Left ventricle myocardium superior (tissue), 1 donor: ENCODE measurements at places on chromosomes 2 and 18.

GRCh38 chr2:17892770-17893534 is 14.5 kb downstream of the KCNS3 start:
- DNase-seq, result no peak

GRCh38 chr2:106694964-106695470 is 190.9 kb downstream of the ST6GAL2 start:
- DNase-seq, result no peak

DNA sequence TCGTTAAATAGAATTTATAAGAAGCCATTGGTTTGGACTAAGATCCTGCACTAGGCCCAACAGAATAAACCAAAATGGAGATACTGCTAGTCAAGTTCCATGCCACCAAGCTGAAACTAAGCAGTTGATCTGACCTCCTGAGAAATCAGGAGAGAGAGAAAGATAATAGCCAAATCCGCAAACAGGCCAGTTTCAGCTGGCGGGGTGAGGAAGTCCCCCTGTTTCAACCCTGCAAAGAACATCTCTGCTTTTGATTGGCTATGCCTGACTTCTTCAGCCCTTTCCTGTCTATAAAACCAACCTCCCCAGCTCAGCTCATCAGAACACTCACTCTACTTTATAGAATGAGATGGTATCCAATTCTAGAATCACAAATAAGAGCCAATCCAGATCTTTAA is 543.3 kb upstream of the ID2 start:
- no peak for DNase-seq

DNA sequence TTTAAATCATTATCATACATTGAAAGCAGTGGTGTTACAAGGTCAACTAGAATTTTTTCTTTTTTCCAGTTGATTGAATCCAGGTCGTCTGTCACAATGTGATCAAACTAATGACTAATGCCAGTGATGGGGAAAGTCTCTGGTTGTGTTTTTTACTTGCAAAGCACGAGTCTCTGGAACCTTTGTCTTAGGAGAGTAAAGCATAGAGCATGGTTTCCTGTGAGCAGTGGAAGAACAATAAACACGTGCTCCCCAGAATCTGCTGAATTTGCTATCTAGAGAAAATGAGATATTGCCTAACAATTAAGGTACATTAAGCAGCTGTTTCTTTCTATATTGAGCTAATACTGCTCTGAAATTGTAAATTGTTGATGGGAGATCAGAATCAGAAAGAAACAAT is 1332.4 kb upstream of the TMEFF2 start:
- DNase-seq, result no peak

- peak; percentile 51 for DNase-seq
Observed at GRCh38 chr2:133434959-133435668, 133.1 kb downstream of the NCKAP5 start.

GRCh38 chr2:181438261-181438660 is 18.9 kb upstream of the ITGA4 start:
- no peak for DNase-seq

GRCh38 chr2:156589381-156590079 is 153.4 kb downstream of the GPD2 start:
- no peak for DNase-seq

GRCh38 chr18:34659579-34660517 is 50.2 kb upstream of the DTNA start:
- peak; percentile 80 for DNase-seq

GRCh38 chr2:197077336-197077735 is 150.8 kb upstream of the PGAP1 start:
- no peak for DNase-seq

- DNase-seq, result no peak
Observed at GRCh38 chr2:3349211-3349693, 28.4 kb downstream of the EIPR1 start.

- DNase-seq, result no peak
Observed at GRCh38 chr2:23589220-23589647, 204.3 kb downstream of the KLHL29 start.

DNA sequence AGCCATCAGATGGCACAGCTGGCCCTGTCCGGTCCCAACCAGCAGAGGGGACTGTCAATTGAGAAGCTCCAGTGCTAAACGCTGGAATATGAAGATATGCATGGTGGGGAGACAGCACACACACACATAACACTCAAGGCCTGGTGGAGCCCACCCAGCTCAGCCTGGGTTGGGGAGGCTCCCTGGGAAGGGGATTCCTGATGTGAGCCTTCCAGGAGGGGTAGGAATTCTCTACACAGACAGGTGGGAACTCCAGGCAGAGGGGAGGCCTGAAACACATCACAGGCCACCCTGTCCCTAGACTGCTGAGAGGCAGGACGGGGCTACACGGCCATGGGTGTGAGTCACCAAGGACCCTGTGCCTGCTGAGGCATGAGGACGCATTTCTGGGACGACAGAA is 49.4 kb upstream of the SH3RF3 start:
- DNase-seq, result no peak

DNA sequence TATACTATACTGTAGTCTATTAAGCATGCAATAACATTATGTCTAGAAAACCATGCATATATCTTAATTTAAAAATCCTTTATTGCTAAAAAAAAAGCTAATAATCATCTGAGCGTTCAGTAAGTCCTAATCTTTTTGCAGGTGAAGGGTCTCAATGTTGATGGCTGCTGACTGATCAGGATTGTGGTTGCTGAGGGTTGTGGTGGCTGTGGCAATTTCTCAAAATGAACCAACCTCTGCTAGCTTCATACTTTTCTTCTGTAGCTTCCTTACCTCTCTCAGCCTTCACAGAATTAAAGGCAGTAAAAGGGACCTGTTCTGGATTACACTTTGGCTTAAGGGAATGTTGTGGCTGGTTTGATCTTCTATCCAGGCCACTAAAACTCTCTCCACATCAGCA is 235.8 kb downstream of the NBAS start:
- DNase-seq, result no peak

GRCh38 chr2:137521653-137522619 is 442.3 kb upstream of the HNMT start:
- DNase-seq, result no peak

DNA sequence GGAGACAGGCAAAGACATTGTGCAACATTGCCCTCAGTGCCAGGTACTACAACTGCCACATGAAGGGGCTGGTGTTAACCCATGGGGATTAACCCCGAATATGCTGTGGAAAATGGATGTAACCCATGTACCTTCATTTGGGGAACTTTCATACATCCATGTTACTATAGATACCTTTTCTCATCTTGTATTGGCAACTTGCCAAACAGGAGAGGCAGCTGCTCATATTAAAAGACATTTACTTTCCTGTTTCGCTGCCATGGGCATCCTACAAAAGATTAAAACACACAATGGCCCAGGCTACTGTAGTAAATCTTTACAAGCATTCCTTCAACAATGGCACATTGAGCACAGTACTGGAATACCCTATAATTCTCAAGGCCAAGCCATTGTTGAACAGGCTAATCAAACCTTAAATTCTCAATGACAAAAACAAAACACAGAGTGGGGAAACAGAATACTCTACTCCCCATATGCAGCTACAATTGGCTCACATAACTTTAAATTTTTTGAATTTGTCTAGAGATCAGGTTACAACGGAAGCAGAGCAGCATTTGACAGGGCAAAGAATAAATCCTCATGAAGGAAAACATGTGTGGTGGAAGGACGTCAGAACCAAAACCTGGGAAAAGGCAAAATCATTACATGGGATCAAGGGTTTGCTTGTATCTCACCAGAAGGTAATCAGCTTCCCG is 1723.5 kb upstream of the LRRTM1 start:
- no peak for DNase-seq

DNA sequence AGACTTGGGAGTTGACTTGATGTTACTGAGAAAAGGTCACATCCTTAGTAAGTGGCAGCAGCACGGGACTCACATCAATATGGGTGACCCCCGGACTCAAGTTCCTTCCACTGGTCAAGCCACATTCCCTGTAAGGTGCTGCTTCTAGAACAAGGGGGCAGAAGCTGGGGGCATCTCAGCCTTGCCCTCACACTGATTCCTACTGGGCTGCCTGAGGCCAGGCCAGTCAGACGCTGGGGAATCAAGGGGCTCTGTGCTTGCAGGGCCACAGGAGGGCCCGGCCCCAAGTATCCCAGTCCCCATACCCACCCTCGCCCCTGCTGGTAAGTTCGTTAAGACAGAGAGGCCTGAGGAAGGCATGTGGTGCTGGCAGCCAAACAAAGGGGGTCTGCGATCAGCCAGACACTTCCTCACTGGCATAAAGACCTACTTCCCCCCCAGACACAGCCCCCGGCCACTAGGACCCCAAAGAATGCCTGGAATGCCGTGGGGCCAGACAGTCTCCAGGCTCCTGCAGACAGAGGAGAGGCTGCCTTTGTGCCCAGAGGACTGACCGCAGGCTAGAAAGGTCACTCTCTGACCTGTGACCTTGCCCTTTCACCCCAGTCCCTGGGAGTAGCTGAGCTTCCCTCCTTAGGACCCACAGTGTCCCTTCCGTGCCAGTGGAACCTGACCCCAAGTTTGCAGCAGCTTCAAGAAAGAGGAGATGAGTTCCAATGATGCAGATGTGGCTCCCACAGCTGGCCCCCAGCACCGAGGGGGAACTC is 83.6 kb downstream of the HS1BP3 start:
- DNase-seq, result no peak

- no peak for DNase-seq
Observed at GRCh38 chr2:134774786-134775641, 56.2 kb upstream of the TMEM163 start.

DNA sequence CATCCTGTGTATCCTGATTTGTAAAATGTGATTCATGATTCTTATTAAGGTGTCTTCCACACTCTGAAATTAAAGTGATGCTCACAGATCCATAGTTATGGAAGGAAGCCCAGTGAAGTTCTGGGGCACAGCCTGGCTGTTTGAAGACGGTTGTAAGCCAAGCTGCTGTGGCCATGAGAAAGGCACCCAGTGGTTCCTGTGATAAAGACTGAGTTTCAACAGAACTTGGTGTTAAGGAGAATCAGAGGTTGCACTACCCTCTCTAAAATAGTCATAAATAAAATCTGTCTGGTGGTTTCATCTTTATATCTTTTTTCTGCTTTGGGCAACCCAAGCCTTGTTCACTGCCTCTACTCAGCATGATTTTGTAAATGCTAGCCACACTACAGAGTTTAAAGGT is 32.2 kb upstream of the SPOPL start:
- no peak for DNase-seq

DNA sequence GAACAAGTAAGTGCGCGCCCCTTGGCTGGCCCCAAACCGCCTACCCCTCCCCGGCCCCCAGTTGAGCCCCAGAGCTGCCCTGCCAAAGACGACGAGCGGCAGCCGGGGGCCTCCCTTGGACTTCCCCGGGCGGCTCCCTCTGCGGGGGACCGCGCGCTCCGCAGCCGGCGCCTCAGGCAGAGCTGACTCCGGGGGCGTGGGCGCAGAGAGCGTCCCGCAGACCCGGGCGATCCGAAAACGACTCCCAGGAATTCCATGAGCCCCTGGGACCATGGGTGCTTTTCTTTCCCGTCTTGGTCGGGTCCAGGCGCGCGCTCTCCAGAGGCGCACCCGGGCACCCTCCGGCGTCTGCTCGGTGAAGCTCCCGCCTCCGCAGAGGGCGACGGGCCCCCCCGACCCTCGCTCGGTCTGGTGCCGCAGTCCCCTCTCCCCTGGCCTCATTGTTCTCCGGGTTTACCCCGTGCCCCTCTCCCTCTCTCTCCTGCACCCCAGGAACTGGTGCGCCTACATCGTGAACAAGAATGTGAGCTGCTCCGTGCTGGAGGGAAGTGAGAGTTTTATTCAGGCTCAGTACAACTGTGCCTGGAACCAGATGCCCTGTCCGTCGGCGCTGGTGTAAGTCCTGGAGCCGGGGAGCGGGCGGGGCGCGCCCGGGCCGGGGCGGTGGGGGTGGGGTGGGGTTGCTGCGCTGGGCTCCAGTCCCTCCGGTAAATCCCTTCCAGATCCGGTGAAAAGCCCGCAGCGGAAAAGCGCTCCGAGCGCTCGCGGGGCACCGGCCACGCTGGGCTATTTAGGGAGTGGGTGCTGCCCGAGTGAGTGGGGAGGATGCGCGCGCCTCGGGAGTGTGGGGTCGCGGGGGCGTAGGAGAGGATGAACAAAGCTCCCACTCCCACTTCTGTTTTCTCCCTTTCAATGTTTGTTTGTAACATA is 776 bp downstream of the EMILIN2 start:
- DNase-seq, result peak; percentile 69

DNA sequence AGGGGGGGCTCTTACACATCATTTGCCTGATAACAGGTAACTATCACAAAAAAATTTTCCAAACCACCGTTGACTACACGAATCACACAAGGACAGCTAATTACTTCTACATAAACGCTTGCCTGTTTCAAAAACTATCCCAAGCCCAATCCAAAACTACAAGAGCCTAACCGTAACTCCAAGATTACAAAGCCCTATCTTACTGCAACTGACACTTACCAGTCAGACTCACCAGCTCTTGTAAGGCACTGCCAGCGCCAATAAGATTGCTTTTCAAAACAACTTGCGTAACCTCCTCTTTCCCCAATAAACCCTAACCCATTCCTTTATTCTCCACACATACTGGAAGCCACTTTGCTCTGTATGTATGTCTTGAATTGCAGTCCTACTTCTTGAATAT is 148.4 kb downstream of the NBAS start:
- no peak for DNase-seq

DNA sequence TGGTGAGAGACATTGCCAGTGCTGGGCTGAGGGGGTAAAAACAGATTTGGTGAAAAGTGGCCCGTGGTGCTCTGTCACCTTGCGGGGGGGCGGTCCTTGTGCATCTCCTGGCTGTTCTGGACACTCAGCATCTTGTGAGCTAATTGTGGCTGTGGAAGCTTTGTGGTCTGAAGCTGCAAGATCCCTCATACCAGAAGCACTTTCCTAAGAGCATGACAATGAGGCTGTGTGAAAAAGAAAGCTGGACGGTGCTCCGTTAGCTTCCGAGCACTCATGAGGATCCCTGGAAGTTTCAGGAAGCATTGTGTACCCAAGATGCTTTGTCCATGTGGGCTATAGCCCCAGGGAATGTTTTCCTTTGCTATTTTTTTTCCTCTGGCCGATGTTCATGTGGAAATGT is 74.5 kb downstream of the CABLES1 start:
- DNase-seq, result no peak

- no peak for DNase-seq
Observed at GRCh38 chr2:199804831-199805230, 46.2 kb downstream of the FTCDNL1 start.

DNA sequence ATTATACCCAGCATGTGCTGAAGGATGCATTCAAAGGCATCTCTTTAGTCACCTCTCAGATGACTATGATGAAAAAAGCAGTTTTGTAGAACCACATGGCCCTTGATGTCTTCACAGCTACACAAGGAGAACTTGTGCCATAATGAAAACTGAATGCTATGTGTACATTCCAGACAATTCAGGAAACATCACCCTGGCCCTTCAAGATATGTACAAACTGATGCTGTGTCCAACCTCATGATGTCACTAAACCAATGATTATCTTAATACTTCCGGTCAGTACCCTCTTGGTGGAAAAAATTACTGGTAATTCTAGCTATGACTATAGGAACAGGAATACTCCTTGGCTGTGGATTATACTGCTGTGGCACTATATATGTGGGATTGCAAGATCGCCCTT is 20.0 kb downstream of the DUSP11 start:
- DNase-seq, result no peak
